ENCODE measurements at places on chromosomes 2 and 18.

- no peak for DNase-seq
Measured at GRCh38 chr2:142621287-142621686, 256.2 kb upstream of the KYNU start.

- DNase-seq, result no peak
Measured at GRCh38 chr2:119696005-119696404, 17.0 kb downstream of the TMEM177 start.

GRCh38 chr2:69013142-69013839 is at the start of gene ANTXR1:
Gene ANTXR1, plus strand, starts transcription at chr2:69013179. Its CDS starts 321 bp downstream, at chr2:69013500.
- DNase-seq, result peak; percentile 9

- no peak for DNase-seq
Measured at GRCh38 chr2:1489486-1489885, 76.2 kb downstream of the TPO start.

- no peak for DNase-seq
Measured at GRCh38 chr2:233409286-233409991, 55.1 kb downstream of the DGKD start.

DNA sequence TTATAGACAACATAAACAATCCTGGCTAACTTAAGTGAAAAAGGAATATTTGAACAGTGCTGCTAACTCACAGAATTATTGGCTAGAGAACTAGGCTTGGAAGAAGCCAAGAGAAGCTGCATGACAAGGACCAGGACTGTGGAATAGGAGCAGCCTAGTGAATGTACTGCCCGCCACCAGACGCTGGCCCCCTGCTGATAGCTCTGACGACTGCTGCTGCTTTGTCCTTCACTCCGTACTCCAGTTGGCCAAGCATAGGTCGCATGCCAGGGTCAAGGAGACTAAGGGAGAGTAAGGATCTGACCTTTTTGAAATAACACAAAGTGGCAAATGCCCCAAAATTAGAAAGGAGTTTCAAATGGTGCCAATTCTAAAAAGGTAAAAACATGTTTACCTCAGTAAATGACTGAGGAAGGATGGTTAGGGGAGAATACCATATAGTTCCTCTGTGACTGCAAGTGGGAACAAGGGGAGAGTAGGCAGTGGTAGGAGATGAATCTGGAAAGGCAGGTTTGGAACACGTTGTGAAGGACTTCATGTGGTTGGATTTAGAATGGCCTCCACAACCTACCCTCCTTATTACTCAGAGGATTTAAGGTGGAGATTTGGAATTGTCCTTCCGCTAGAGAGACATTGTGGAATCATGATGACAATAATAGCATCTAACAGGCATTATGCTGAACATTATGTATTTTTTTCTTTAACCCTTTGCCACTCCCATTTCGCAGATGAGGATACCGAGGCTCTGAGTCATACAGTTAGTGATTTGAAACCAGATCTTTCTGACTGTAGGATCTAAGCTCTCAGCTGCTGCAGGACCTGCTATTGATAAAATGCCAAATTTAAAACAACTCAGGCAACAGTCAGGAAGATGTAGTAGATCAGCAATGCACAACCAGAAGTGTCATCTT is 19.5 kb downstream of the STRADB start:
- no peak for DNase-seq

DNA sequence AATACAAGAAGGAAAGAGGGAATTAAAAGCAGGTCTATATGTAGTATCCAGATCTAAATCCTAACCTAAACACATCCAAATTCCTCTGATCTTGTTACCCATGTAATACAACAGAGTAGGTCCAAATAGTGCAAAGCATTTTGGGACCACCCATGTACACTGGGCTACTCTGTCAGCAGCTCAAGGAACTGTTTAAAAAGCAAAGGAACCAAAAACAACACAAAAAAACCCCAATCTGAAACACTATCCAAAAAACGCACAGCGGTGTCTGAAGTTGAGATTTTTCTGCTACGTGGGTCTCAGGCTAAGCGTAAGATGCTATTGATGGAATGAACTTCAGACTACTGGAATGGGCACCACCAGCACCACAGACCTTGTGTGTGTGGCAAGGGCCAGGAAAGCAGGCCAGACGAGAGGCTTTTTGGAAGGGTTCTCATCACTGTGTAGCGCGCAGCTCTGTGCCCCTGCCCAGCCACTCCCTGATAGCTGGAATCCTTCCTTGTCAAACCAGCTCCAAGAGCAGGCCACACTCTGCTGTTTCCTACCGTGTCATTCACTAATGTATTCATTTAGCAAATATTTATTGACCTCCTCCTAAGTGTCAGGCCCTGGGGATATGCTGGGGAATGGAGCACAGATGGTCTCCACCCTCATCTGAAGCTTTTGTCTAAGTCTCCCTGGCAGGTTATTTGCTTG is 101.4 kb downstream of the COLEC12 start:
- no peak for DNase-seq

- DNase-seq, result no peak
Measured at GRCh38 chr2:191349990-191350389, 104.8 kb downstream of the MYO1B start.

DNA sequence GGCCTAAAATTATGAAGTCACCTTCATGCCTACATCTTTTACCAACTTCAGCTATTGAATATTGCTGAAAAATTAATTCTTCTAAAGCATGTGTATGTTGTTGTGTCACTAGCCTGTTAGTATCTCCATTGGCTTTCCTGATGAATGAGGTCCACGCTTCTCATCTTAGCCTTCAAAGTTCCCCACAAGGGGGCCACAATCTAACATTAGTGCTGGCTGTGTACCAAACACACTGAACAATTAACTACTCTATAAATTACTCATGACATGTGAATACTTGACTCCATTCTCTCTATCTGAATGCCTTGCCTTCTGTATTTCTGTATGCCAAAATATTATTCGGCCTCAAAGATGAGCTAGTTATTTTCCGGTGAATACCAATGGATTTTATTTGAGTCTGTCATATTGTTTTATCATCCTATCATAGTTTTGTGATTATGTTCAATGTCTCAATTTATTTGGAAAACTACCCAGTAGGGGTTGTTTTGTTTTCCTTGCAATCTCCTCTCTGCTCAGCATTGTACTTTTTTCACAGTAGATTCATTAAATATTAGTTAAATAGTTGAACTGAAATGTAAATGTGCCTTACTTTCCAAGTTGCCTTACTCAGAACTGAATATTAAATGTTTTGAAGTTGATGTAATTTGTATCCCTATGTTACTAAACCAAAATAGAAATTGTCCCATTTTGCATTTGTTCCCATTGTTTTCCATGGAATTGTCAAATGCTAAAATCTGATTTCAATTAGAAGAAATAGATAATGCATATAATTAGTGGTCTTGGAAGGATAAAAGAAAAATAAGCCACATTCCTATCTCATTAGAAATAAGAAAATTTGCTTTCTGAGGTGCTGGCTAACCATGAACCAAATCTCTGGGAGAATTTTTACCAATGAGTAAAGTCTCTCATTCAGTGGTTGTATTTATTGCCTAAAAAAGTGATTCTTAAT is 208.4 kb upstream of the COL3A1 start:
- DNase-seq, result no peak

DNA sequence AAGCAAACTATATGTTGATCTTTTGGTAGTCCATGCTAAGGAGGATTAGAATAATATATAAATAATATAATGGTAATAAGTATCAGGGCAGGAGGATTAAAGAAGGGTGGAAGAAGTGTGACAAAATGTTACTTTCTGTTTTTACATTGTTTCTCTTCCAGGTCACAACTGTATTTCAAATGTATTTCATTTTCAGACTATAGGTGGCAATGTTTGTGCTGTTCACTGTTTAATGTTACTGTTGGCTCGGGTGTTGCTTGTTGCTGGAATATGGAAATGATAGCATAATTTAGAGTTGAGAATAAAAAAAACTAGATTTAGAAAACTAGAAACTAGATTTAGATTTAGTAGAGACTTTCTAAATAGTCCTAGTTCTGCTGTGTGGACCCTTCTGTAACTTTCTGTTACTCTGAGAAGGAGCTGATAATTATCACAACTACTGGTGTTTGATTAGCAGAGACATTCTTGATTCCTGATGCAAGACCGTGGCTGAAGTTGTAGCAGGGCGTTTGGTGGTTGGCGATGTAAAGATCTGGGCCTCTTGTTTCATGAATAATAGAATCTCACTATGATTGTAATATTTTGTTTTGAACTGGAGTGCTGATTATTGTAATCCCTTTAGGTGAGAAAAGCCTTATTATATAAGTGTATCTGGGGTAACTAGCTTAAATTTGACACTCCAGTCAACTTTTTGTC is 7.9 kb downstream of the NEDD4L start:
- DNase-seq, result peak; percentile 30

- no peak for DNase-seq
Measured at GRCh38 chr2:174688079-174688478, 76.2 kb downstream of the CHRNA1 start.

Measured in GM19239 (cell line).